ENCODE measurements at places on chromosomes 2 and 18. TPM values are rescaled to one million over a fixed set of nuclear protein-coding genes. Genes with fewer than 3 reads are reported as not detected.

DNA sequence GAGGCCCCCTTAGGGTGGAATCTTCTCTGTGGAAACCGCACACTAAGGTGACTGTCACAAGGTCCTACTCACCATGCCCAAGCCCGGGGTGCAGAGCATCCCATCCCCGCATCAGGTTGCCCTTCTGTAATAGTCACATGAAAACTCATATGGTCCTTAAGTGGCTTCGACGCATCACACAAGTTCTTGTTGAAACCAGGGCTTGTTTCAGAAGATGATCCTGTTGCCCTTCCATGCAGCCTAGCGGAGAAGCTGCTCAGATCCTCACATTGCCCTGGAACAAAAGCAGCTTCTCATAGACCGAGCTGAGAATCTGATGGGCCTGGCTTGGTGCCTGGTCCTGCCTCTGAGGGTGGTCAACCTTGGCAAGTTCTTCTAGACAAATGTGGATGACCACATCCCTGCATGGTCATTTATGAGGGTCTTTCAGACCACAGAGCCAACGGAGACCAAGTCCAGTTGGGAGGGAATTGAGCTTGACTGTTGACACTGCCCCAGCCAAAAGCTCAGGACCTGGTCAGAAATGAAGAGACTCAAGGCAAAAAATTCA, 54.1 kb downstream of the PDCL3 start:
- DNase-seq, result no peak

MBD2 gene
- total RNA-seq, result 211 TPM

DNA sequence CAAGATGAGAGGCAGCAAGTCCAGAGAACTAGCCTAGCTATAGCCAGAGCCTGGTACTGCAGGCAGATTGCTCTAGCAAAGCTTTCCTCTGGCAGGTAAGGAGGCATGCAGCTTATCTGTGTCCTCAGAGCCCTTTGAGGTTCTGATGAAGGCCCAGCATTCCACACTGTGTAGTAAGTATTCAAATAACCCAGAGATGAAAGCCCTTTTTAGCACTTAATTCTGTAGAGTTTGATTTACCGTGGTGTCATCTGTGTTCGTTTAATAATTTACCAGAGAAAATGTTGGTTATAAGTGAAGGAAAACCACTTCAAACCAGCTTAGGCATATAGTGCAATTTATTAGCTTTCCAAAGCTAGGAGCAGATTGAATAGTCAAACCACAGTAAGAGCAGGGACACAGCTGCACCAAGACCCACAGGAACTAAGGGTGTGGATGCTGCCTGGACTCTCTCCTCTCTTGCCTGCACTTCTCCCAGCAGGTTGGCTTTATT, 226.6 kb downstream of the BABAM2 start:
- DNase-seq, result no peak

- DNase-seq, result no peak
These were observed 46.4 kb upstream of the STK39 start for GRCh38 chr2:168293766-168294165.

RAB6C gene
- total RNA-seq, result not detected

COL4A3 gene
- total RNA-seq, result 0.22 TPM

DNA sequence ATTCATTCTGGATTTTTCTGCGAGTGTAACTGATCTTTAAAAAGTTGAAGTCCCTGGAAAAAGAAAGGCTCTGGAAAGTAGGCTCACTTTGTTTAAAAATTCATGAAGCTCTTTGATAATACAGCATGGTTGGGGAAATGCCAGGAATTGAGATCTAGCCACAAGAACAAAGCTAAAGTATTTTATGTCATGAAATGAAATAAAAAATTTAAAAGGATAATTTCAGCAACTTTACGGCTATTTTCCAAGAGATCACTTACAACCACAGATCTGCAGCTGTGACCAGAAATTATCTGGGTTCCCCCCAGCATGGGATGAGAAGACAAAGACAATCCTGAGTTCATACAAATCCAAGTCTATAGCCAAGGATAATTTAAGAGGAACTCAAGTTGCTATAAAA, 25.3 kb upstream of the RFX8 start:
- DNase-seq, result no peak

WBP1 gene
- total RNA-seq, result 28.6 TPM

B3GNT7 gene
- 20.1 TPM for total RNA-seq

DNA sequence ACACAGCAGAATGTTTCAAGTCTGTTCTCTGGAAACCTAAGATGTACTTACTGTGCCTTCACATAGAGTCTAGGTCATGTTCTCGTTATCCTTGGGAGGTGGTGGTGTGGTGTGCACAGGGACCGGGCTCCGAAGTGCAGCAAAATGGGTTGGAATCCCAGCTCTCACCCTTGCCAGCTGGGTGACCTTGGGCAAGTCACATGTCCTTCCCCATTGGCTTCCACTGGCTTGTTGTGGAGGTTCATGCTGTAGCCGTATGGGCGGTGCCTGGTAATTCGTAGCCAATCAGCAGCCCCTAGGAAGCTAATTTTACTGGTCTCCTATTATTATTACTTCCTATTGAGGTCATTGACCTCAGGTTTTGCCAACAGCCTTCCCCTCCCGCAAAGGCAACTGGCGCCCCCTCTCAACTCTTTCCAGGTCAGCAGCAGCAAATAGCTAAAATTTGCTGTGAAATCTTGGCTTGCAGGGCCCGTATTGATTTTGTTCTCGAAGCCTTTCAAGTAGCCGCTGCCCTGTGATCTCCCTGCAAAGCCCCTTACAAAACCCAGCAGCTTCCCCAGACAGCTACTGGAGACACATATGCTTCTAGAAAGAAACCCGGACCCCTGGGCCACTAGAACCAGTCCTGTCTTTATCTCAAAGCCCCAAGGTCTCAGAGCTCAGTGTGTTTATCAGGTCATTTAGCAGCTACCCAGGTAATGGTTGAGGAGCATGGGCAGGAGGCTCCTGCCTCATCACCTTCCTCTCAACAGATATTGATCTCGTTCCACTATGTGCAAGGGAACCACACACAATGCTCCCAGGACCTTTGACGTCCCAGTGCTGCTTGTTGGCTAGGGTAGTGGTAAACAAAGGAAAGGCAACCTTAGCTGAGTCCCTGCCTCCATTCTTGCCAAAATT, 66.5 kb upstream of the SLC1A4 start:
- DNase-seq, result no peak

- no peak for DNase-seq
These were observed 38.1 kb upstream of the ACYP2 start for GRCh38 chr2:54077088-54077900.

- DNase-seq, result no peak
These were observed 2.5 kb downstream of the ARMC9 start for GRCh38 chr2:231200805-231201474.

GRCh38 chr2:48512571-48512970, 17.4 kb upstream of the STON1 start:
- DNase-seq, result no peak

GRCh38 chr2:168731616-168732015, 70.8 kb upstream of the NOSTRIN start:
- DNase-seq, result no peak

DNA sequence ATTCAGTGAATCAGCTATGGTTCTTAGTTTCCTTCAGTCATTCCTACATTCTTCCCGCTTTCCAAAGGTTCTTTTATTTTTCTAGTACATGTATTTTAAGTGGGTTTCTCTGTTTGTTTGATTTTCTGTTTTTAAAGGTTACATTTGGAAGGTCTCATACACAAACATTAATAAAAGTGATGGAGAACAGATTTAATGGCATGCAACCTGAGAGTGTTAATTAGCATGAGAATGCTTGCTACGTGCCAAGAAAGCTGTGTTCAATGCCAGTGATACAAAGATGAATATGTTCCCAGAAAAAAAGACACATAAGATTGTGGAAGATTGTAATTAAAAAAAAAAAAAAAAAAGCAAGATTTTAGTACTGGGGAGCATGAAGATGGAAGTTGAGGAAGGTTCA, 61.8 kb upstream of the CDC42EP3 start:
- DNase-seq, result no peak

- DNase-seq, result no peak
These were observed 69.9 kb upstream of the FSIP2 start for GRCh38 chr2:185668710-185669109.
